NCI-H1930 (cell line): ENCODE measurements at places on chromosomes 3 and 15.

GRCh38 chr3:150238995-150239619 lies 169.0 kb upstream of the TSC22D2 start:
- peak; percentile 27 for DNase-seq

DNA sequence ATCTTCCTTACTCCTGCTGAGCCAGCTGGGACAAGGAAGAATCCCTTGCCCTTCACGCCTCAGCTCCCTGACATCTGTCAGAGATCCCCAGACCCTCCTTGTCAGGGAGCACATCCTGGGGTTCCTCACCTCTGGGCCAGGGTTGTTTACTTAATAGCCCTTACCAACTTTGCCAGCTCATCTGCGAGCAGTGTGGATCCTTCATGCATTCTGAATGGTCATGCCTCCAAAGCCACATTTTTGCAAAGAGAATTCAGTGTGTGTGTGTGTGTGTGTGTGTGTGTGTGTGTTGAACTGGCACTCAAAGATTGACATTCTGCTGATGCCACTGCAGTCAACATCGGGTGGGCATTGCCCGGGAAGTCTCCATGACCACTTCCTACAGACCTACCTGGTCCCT lies 112.6 kb downstream of the SLC49A4 start:
- DNase-seq = no peak

GRCh38 chr15:60079210-60079609 lies 75.1 kb downstream of the FOXB1 start:
- DNase-seq = no peak

DNA sequence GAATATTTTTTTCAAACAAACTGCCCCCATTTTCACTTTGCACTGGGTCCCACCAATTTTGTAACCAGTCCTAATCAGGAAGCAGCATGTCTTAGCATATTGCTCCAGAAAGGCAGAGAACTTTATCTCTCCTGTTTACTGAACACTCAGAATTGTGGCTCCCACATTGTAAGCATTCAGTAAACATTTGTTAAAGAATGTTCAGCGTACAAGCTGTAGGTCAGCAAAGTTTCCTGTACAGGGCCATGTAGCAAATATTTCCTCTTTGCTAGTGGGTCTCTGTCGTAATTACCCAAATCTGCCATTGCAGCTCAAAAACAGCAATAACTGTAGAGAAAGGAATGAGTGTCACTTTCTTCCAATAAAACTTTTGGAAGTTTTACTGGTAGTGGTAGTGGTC lies 393.3 kb downstream of the GRM7 start:
- DNase-seq = no peak

GRCh38 chr3:23712656-23713559 lies 92.8 kb upstream of the UBE2E1 start:
- DNase-seq = no peak

- DNase-seq = no peak
Observed at GRCh38 chr15:68829068-68829467, 8.4 kb upstream of the ANP32A start.

GRCh38 chr15:80866936-80867335 lies 87.8 kb downstream of the CEMIP start:
- DNase-seq = no peak

DNA sequence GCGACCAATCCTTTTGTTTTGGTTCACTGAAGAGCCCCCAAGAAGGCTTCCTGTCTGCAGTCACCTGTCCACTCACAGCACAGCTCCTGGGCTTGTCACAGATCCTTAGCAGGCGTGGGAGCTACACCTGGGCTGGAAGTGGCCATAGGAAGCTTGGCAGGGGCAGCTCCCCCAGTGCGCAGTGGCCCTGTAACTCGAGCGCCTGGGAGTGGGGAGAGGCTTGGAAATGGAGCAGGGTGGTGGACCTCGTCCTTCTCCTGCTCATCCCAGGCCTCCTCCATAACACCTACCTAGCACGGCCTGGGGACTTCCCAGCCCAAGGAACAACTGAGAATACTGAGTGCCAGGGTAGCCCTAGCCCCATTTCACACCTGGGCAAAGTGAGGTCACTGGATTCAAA lies 19.3 kb upstream of the TGM5 start:
- DNase-seq = no peak

DNA sequence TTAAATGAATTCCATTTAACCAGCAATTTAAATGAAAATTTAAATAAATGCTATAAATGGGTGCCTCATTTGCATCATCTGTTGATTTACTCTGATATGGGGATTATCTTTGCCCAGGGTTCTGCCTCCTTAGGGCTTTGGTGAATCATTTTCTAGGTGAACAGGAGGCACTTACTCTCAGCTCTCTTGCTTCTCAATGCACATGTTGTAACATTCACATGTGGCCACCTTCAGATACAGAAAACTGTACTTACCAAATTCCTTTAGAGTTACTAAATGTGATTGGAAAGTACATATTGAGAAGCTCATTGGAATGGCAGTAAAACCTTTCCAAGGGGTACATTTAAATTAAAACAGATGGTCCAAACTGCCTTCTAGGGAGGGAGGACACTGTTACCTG lies 20.8 kb downstream of the GADL1 start:
- no peak for DNase-seq

GRCh38 chr3:242602-243355 lies 46.2 kb downstream of the CHL1 start:
- DNase-seq = no peak

DNA sequence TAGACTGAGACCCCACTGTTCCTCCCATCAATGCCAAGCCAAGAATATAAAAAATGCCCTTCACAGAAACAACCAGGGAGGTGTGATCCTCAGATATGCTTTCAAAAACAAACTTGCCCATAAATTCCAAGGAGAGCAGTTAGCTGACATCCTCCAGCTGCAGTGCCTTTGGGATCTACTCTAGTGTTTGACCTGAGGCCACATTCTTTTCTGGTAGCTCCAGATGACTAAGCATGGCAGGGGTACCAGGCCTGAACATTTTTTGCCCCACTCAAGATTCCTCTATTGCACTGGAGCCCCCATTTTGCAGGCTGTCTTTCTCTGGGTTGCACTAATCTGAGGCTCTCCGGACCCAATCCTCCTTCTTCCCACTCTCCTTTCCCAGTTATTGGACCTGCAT lies 27.9 kb upstream of the ACP3 start:
- no peak for DNase-seq

GRCh38 chr3:4375911-4376310 lies 72.7 kb downstream of the SETMAR start:
- DNase-seq = no peak

DNA sequence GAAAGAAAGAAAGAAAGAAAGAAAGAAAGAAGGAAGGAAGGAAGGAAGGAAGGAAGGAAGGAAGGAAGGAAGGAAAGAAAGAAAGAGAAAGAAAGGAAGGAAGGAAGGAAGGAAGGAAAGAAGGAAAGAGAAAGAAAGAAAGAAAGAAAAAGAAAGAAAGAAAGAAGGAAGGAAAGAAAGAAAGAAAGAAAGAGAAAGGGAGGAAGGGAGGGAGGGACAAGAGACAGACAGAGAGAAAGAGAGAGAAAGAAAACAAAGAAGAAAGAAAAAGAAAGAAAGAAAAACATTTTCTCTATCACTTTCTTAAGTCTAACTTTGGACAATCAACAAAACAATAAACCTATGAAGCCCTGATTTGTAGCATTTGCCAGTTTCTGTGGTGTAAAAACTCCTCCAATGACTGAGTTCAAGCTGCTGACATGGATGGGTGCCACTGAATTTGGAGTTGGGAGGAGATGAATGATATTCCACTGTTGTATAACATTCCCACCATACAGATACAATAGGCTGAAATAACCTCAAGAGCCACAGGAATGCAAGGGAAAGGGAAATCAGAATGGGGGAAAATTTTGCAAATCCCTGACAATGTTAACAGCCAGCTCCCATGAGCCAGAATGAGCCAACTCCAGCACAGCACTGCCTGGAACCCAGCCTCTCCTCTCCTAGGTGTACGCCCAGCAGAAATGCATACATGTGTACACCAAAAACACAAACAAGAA lies 15.0 kb upstream of the RTP3 start:
- no peak for DNase-seq

GRCh38 chr3:125072749-125073389 lies 17.1 kb upstream of the HEG1 start:
- DNase-seq = no peak

DNA sequence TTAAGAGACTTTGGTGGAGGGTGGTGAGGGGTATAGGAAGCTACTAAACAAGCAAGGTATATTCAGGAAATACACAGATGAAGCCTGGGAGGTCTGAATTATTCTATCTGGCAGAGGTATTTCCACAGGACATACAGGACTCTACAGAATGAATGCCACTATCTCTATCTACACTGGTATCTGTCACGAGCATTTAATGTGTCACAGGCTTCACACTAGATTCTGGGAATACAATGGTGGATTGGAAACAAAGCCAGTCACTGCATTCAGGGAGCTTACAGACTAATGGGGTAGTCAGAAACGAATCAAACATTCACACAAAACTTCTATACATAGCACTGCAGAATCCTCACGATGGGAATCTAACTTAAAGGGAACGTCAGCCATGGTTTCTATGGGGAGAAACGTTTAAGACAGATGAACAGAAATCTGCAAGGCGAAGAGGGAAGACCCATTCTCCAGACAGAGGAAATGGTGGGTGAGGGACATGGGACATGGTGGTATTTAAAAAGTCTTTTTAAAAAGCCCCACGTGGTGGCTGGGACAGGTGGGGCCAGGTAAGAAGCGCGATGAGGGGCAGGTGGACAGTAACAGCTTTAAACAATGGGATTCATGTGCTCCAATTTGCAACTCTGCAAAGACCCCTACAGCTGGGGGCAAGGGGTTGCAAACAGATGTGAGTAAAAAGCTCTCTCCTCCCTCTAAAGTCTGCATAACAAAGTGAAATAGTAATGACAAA lies 16.5 kb downstream of the LRIG1 start:
- DNase-seq = no peak

- no peak for DNase-seq
Observed at GRCh38 chr3:196471551-196471950, 32.0 kb downstream of the RNF168 start.

DNA sequence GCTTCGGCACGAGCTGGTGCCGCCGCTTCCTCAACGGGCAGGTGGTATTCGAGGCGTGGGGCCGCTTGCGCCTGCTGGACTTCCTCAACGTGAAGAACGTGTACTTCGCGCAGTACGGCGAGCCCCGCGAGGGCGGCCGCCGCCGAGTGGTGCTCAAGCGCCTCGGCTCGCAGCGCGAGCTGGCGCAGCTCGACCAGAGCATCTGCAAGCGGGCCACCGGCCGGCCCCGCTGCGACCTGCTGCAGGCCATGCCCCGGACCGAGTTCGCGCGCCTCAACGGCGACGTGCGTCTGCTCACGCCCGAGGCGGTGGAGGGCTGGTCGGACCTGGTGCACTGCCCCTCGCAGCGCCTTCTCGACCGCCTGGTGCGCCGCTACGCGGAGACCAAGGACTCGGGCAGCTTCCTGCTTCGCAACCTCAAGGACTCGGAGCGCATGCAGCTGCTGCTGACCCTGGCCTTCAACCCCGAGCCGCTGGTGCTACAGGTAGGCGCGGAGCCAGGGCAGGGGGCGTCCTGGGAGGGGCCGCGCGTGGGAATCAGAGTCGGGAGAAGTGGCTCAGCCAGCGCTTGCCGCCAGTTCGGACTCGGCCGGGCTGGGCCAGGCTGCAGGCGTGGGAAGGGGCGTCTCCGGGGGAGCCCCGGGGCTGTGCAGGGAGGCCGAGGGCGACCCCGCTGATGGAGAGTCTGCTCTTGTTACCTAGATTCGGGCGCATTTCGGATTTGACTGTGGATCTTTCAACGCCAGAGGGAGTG lies 1.1 kb downstream of the DIPK2A start:
- peak; percentile 49 for DNase-seq

DNA sequence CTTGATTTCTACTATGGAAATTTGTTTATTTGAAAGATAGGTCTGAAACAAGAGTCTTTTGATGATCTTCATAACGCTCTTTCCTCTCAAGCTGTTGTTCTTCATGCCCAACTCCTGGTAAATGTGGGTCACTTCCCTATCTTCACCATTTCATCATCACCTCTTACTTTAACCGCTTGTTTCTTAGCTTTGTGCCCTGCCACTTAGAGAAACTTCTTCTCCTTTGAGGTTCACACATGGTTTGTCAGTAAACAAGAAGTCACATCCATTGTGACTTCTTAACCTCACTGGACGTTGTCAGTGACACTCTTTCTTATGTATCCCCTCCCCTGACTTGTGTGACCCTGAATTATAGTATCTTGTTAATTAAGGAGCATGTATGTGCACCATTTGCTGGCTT lies 16.9 kb upstream of the P2RY13 start:
- no peak for DNase-seq

DNA sequence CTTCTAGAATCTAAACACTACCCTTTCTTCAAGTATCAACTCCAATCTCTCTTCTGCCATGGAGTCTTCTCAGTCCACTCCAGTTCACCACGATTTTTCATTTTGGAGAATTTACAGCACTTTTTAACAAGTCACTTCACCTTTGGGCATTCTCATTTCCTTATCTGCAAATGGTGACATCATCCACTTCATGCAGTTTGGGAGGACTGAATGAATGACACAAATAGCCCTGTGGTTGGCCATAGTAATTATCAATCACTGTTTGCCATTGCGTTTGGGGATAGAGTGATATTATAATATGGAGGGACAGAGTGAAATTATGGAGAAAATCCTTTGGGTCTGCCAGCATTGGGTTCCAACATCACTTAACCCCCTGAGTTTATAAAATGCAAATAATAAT lies 38.0 kb upstream of the TM4SF1 start:
- DNase-seq = no peak

DNA sequence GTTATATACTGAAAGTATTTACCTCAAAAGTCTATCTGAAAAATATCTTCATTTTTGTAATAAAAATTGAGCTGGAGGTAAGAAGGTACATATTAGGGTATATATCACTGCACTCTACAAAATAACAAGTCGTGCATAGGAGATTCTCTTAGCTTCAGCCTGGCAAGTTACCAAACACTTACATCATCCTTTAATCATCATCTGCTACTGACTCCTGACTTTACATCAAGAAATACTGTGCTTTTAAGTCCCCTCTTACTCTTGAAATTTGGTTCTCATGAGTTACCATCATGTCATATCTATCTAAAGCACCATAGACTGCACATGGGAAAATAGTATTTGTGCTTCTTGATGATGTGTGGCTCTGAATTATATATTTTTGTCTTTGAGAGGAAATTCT lies 50.8 kb downstream of the LYSMD4 start:
- no peak for DNase-seq
